PC-9 (cell line): ENCODE measurements at places on chromosomes 6 and 20.

GRCh38 chr6:109359248-109359647, 23.0 kb downstream of the CD164 start:
- DNase-seq = no peak

DNA sequence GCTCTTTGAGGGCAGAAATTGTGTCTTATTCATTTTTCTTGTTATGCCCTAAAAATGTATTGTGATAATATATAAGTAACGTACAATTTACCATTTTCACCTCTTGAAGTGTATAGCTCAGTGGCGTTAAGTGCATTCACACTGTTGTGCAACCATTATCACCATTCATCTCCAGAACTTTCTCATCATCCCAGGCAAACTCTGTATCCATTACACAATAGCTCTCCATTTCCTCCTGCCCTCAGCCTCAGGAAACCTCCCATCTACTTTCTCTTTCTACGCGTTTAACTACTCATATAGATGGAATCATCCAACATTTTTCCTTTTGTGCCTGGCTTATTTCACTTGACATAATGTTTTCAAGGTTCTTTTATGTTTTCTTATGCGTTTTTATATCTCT, 184.6 kb downstream of the ESR1 start:
- DNase-seq = no peak

DNA sequence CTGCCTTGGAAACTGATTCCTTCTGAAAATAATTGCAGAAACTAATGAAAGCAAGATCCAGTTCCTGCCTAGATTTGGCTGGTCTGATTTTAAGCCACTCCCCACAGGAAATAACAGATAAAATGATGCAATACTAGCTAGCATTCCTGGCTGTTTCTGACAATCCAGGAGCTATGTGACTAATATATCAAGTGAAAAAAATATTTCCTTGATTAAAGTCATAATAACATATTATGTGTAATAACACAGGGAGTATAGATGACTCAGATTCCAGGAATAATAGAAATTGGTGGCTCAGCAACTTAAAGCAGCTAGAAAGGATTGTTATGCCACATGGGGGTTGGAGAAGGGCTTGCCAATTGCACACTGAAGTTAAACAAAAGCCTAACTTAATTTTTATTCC, 182.7 kb upstream of the SALL4 start:
- DNase-seq = peak; percentile 99

DNA sequence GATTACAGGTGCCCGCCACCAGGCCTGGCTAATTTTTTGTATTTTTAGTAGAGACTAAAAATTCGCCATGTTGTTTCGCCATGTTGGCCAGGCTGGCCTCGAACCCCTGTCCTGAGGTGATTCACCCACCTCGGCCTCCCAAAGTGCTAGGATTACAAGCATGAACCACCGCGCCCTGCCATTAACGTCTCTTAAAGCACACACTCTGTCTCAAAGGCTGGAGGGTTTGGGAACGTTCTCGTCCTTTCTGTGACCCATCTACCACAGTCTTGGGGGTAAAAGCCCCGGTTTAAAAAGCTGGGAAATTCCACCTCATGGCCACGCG, 57.8 kb upstream of the ARID1B start:
- DNase-seq = no peak

DNA sequence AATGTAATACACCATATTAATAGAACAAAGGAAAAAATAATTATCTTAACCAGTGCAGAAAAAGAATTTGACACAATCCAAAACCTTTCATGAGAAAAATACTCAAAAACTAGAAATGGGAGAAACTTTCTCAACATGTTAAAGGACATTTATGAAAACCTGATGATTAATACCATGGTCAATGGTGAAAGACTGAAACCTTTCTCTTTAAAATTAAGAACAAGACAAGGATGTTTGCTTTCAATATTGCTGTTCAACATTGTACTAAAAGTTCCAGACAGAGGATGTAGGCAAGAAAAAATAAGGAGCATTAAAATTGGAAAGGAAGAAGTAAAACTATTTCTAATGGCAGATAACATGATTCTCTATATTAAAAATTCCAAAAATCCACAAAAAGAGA, 981.3 kb upstream of the FLRT3 start:
- no peak for DNase-seq

DNA sequence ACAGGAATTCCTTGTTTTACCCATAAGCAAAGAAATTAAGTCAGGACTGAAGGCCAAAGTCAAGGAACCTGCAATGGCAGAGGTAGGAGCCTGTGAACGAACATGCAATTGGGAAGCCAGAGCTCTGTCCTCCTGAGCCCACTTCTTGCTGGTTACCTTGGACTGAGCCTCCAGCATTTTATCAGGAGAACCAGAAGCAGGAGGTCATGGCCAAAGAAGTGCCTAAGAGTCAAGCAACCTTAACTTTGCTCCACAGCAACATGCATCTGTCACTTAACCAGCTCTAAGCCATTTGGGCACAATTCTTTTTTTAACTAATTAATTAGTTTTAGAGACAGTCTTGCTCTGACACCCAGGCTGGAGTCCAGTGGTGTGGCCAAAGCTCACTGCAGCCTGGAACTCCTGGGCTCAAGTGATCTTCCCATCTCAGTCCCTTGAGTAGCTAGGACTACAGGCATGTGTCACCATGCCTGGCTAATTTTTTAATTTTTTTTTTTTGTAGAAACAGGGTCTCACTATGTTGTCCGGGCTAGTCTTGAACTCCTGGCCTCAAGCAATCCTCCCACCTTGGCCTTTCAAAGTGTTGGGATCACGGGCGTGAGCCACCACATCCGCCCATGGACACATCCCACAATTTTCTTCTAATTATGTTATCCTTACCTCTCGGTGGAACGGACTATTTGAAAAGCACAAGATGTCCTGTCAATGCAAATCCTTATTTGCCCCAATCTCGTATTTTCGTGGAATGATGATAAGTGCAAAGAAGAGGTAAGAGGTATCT, 334.2 kb downstream of the CD83 start:
- DNase-seq = no peak

GRCh38 chr6:1619098-1619672, 9.5 kb downstream of the FOXC1 start:
- no peak for DNase-seq

DNA sequence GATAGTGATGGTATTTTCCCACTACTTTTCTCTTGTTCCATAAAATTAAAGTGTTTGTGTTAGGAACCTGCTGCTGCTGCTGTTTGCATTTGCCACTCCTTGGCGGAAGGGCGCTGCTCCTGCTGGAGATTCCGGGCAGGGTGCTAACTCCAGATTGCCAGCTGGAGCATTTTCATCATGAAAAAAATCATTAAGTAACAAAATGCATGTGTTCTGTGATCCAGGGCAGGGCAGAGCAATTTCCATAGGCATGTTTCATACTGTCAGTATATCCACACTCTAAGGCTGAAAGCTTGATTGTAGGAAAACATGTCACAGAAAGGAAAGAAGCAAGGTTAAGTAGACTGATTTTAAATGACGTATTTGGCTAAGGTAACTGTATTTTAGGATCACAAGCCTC, 24.0 kb downstream of the PBOV1 start:
- DNase-seq = no peak

- no peak for DNase-seq
Observed at GRCh38 chr6:1079525-1079924, 232.4 kb upstream of the FOXQ1 start.

DNA sequence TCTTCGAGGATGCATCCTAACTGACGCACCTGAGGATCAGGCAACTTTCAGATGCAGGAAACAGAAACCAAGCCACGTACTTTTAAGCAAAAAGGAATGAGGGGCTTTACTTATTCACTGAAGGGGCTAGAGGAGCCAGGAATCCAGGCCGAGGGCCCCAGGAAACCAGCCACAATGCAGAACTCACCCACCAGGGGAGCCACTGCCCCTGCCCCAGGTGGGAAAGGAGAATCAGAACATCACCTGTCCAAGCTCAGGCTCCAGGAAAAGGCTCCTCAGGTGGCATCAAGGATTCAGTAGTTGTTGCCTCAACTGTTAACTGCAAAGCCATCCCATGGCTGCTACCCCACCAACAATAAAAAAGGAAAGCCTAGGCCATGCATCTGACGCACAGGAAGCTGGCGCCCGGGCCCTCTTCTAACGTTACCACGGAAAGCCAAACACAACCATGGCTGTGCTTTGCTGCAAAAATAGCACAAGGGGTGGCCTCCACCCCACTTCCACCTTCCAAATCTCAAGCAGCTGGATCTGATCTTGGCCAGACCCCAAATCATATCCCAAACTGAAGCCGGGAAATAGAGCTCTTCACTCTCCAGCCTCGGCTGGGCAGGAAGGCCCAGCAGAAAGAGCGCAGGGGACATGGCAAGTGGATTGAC, 121.0 kb downstream of the PREX1 start:
- DNase-seq = no peak
